ENCODE measurements at places on chromosomes 7 and 10.

GRCh38 chr10:122662231-122662630, 37.4 kb downstream of the C10orf120 start:
- DNase-seq = no peak

GRCh38 chr7:70734411-70734810, 397.5 kb upstream of the GALNT17 start:
- DNase-seq = no peak

GRCh38 chr7:84258628-84259027, 64.0 kb upstream of the SEMA3A start:
- DNase-seq = no peak

DNA sequence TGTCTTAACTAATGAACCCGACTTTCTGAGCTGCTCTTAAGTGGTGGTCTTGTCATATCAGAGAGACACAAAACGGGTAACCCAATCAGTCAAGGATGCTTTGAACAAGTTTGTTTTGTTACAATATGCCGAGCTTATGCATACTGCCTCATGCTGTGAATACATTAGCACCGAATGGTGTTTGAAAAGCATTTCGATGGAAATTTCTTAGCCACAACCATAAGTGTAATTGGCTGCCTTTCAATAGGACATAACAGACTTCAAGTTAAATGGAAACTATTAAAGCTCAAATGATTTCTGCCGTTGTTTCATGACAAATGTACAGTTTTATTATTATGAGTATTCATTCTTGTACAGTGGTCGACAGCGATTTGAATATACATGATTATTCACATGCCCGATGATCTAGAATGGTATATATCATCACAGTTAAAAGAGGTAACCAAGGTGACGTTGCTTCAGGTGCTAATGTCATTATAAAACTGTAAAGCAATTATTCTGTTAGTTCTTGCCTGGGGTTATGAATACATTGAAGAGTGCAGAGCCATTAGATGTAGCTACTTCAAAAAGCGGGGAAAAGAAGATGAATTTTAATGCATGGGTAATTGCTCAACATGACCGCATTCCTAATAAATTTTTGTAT, 118.8 kb downstream of the EBF3 start:
- DNase-seq = no peak

DNA sequence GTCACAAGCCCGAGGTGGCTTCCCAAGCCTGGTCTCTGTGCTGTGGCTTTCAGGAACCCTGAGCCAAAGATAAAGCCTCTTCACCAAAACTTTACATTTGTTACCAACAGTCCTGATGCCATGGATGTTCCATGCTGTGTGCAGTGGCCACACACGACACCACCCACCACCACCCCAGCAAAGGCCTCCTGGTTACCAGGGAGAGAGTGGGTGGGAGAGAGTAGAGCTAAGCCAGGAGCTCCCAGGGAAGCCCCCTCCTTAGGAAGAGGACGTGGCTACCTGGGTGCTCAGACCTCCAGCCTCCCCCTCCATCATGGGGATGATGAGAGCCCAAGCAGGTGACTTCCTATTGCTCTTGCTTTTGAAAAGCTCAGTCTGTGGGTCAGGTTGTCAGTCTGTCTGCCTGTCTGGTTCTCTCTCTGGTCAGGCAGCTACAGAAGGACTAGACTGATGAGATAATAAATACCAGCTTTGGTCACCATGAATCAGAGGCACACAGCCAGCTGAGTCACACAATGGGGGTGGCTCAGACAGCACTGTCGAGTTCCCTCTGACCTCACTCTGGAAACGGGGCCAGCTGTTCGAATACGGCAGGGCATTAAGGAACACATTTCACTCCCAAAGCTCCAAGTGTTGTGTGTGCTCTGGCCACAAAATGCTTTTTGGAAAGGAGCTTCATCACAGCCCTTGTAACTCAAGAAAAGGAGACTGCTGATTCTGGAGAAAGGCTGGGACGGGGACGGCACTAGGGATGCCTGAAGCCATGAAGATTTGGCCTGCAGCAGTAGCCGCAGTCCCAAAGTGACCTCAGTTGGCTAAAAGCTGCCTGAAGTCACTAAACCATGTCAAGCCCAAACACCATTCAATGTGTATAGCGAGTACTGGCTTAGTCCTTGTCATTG, 166.0 kb downstream of the FANK1 start:
- DNase-seq = no peak

GRCh38 chr7:84013616-84014240, 180.9 kb downstream of the SEMA3A start:
- DNase-seq = no peak

GRCh38 chr10:19041171-19041570, 7.4 kb upstream of the MALRD1 start:
- no peak for DNase-seq

DNA sequence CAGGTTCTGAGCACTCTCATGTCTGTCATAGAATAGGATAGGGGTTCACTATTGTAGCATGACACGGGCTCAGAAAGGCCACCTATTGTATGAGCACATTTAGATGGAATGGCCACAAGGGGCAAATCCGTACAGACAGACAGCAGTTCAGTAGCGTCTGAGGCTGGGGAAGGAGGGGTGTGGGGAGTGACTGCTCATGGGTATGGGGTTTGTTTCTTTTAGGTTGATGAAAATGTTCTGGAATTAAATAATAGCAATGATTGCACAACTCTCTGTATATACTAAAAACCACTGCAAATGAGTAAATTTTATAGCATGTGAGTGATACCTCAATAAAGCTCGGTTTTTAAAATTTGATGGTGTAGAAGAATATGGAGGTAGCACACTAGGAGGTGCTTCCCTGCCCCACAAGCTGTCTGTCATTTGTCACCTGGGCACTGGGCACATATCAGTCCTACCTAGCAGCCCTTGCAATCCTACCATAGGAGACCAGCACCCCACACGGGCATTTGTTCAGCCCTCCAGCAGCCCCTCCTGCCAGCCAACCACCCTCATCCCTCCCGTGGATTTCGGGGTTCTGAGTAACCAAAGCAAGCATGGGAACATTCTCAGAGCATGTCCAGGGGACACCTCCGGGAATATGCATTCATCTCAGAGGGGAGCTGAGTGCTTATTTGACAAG, 35.2 kb downstream of the KCNMA1 start:
- DNase-seq = no peak

GRCh38 chr7:42236266-42236975, 588 bp downstream of the GLI3 start:
- no peak for DNase-seq

DNA sequence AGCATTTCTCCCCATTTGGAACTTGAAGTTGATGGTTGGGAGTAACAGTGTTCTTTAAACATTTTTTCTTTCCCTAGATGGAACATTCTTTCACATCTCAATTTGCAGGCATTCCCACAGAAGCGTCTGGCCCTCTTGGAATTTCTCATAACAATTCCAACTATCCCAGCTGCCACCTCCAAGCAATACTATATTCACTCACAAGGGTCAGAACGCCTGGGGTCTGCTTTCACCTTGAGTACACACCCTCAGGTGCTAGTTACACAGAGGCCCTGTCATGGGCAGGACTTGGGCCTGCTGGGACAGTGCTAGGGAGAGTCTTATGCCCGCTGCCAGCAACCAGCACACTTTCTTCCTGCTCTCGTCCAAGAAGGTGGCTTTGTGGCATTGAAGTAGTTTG, 136.5 kb downstream of the JCAD start:
- DNase-seq = no peak

DNA sequence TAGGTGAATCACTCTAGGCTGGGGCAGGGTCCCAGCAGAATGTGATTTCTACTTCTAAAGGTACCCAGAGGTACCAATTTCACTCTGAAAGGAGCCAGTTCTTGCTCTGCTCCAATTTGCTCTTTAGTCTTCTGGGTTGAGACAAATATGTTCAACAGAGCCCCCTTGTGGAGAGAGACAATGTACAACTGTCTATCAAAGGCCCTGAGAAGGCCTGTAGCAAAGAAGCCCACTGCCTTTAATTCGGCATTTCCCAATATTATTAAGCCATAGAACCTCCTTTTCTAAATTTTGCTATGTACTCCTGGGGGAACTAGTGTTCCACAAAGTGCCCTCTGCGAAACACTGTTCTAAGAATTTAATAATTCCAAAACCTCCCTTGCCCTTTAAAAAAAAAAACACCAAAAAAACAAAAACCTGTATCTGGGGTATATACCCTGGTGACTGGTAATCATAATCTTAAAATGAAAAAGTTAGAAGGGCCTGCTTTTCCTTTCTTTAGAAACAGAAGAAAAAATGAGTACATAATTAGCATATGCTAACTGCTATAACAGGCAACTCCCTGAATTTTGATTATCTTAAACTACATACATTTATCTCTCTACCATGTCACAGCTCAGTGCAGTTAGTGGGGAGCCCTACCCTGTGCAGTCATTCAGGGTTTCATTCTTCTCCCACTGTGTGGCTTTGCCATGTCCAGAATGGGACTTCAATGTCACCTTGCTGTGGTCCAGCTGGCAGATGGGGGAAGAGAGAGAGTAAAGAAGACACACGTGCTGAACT, 160.9 kb upstream of the BMPER start:
- no peak for DNase-seq

DNA sequence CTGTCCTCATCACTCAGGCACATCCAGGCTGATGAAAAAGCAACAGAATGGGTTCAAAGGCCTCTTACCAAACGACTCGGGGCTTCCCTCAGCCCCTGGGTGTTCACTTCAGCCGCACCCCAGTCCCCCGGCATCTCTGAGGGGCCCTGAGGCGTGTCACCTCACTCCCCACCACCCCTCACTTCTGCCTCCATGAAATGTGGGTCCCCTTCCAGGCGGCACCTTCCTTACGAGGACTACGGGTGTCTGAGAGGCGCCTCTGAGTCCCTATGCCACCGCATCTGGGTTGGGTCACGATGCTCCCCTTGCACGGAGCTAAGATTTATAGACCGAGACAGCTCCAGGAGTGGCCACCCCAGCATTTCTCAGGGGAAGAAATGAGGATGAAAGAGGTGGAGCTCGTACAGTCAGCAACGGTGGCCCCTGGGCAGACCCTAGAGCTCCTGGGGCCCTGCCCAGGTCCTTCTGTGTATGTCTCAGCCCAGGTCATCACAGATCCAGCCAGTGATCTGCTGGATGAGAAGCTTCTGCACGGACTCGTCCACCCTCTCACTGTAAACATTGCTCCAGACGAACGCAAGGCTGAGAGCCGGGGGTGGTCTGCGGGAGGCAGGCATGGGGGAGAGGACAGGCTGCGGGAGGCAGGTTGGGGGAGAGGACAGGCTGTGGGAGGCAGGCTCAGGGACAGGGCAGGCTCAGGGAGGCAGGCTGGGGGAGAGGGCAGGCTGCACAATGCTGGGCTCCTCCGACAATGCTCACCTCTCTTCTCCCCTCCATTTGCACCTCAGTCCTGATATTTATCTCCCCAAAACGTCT, 408.2 kb downstream of the DNAJB6 start:
- no peak for DNase-seq

GRCh38 chr10:93947055-93947454, 46.7 kb upstream of the PLCE1 start:
- no peak for DNase-seq

GRCh38 chr7:149731207-149731955, 42.0 kb downstream of the ZNF467 start:
- DNase-seq = no peak

DNA sequence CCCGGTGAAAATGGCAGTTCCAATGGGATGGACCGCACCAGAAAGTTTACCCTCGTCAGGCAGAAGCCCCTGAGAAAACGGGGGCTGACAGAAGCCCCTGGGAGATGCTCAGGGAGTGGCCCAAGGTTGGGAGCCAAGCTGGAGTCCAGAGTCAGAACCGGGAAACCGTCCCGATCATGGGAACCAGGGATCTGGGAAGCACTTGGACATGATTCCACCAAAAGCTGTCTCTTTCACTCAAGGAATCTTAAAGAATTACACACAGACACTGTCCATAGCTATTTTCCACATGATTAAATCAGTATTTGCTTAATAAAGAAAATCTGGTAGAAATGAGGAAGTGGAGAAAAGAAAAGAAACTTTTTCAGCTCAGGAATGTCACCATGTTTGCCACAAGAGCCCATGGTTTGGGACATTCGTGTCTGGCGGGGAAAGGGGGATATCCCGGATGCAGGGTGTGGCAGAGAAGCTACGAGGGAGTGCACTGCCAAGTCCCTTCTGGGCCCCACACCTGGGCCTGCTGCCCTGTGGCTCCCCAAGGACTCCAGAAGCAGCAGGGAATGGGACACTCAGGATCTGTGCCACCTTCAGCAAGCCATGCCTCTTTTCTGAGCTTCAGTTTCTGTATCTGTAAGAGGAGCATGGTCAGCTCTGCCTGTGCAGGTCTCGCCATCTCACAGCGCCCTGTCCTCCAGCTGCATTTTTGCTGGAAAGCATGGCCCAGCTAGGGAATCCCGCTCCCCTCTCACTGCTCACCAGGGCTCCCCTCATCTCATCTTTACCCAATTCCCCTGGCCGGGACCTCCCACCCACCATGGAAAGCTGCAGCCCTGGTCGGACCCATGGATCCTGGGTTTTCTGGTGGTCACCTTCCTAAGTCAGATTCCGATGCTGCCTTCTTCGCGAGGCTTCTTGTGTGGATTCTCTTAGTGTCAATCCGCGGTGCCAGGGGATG, 225.1 kb upstream of the GRB10 start:
- DNase-seq = no peak

GRCh38 chr10:61897671-61898434, 3.6 kb upstream of the ARID5B start:
- no peak for DNase-seq

- no peak for DNase-seq
These were observed 31.8 kb upstream of the GARS1 start for GRCh38 chr7:30562909-30563308.

DNA sequence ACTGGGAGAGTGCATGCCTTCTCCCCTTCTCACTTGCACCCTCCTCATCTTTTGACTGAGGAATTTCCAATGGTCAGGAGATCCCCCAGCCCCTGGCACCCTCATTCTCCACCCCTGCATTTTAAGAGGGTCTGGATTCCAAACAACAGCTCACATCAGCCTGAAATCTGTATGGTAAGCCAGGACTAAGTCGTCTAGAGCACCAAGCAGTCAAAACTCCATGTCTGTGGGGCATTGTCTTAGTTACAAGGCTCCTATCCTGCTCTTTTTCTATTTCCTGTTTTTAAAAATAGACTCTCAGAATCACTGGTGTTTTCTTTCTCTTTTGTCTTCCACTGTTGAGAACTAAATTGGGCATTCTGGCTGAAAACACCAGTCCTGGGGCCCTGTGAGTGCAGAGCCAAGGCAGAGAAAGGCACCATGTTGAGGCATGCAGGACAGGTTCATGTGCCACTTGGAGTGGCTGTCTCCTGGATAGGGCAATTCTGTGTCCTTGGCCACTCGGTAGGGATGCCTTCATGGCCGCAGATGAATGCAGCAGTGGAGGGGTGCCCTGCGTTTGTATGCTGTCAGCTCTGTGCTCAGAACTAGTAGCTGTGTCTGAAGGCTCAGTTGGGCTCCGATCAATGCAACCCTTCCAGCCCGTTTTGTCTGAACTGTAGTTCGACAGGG, 216.6 kb upstream of the YAE1 start:
- no peak for DNase-seq

GRCh38 chr7:7908622-7909145, 59.9 kb upstream of the GLCCI1 start:
- no peak for DNase-seq
